ENCODE measurements at places on chromosomes 2 and 18.

- no peak for DNase-seq
Observed at GRCh38 chr2:188181067-188181838, 110.4 kb upstream of the GULP1 start.

DNA sequence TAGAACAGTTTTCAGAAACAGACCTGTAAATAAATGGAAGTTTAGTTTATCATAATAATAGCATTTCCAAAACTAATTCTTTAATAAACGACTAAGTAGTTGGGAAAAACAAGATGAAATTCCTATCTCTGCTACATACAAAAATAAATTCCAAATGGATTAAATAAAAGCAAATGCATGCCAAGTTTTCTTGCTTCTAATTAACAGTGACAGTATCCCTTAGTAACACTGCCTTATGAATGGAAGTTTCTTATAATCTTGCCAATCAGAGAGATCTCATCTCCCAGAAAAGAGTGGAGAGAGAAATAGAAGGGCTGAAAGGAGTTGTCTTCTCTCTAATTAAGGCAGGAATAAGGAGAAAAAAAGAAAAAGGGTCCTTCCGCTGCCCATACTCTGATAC is 133.9 kb downstream of the GFPT1 start:
- peak; percentile 75 for DNase-seq

- no peak for DNase-seq
Observed at GRCh38 chr18:55115606-55116005, 156.3 kb upstream of the CCDC68 start.

DNA sequence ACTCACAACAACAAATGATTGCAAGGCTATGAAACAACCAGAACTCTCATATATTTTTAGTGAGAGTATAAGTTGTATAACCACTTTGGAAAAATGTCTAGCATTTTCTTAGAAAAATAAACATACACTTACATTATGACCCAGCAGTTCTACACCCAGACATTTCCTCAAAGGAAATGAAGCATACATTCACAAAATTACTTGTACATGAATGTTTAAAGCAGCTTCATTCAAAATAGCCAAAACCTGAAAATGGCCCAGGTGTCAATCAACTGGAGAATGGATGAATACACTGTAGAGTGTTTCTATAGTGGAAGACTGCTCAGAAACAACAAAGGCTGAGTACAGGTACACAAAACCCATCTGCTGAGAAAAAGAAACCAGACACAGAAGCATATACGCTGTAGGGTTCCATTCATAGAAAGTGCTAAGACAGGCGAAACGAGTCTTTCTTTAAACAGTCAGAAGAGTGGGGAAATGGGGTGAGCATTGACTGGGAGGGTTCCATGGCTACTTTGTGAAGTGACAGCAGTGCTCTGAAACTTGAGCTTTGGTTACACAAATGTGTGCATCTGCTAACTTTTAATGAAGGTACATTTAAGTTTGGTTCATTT is 799.0 kb downstream of the DCDC2C start:
- no peak for DNase-seq

- no peak for DNase-seq
Observed at GRCh38 chr2:11157731-11158130, 2.5 kb downstream of the SLC66A3 start.

All from AG10803 (cell line).